HepG2 (cell line): ENCODE measurements at places on chromosomes 5 and 9.

- H3K4me1 ChIP-seq, result no peaks in the 10 kb centered on the region
- no peak for DNase-seq
- no peaks in the 10 kb centered on the region for H3K27me3 ChIP-seq
These were observed 495.0 kb downstream of the PRELID2 start for GRCh38 chr5:145340099-145340498.

- H3K4me1 ChIP-seq, result no peaks in the 10 kb centered on the region
- H3K27me3 ChIP-seq, result no peaks in the 10 kb centered on the region
- no peak overlapping the region for H3K4me3 ChIP-seq
These were observed 148.3 kb upstream of the GHR start for GRCh38 chr5:42274913-42275312.

GRCh38 chr5:78411586-78411985 is 51.2 kb downstream of the SCAMP1 start:
- no peak overlapping the region for H3K27ac ChIP-seq
- 0 out of 3 replicates have a peak, but pooled peaks cover under 1% of the 10 kb centered on the region for H3K36me3 ChIP-seq
- H3K4me3 ChIP-seq, result no peak overlapping the region

- no peaks in the 10 kb centered on the region for H3K36me3 ChIP-seq
- no peak overlapping the region for H3K27ac ChIP-seq
- no peaks in the 10 kb centered on the region for H3K27me3 ChIP-seq
- no peak for DNase-seq
- H3K4me3 ChIP-seq, result peak overlapping the region; percentile 65
These were observed 704 bp downstream of the SPARC start for GRCh38 chr5:151685749-151686673.

GRCh38 chr9:126450668-126451205 is 124.1 kb downstream of the MVB12B start:
- peaks cover 41% of the 10 kb centered on the region for H3K36me3 ChIP-seq
- no peaks in the 10 kb centered on the region for H3K27me3 ChIP-seq
- no peak overlapping the region for H3K4me3 ChIP-seq
- no peak overlapping the region for H3K27ac ChIP-seq

GRCh38 chr9:37215381-37215780 is 95.0 kb downstream of the ZCCHC7 start:
- no peaks in the 10 kb centered on the region for H3K4me1 ChIP-seq
- no peaks in the 10 kb centered on the region for H3K27me3 ChIP-seq
- H3K27ac ChIP-seq, result no peak overlapping the region

- peak; percentile 57 for DNase-seq
- H3K36me3 ChIP-seq, result no peaks in the 10 kb centered on the region
- H3K4me3 ChIP-seq, result no peak overlapping the region; the same call in 1 of the 2 replicates
- H3K27me3 ChIP-seq, result no peaks in the 10 kb centered on the region
These were observed 6.1 kb downstream of the SAR1B start for GRCh38 chr5:134626369-134627014.

DNA sequence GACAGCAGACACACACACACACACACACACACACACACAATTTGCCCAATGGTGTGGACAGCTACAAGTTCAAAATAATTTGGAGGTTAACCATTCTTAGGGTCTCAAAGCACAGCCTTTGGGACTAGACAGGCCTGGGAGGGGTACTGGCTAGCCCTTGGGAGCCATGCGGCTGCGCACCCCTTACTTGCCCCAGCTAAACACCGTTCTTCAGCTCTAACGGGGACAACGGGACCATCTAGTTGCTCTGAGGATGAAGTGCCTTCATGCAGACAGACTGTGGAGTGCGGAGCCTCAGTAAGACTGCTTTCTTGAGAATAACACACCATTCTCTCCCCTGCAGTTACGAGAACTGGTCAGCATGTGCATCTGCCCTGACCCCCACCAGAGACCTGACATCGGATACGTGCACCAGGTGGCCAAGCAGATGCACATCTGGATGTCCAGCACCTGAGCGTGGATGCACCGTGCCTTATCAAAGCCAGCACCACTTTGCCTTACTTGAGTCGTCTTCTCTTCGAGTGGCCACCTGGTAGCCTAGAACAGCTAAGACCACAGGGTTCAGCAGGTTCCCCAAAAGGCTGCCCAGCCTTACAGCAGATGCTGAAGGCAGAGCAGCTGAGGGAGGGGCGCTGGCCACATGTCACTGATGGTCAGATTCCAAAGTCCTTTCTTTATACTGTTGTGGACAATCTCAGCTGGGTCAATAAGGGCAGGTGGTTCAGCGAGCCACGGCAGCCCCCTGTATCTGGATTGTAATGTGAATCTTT is 64.6 kb downstream of the PSMB7 start:
- no peaks in the 10 kb centered on the region for H3K27me3 ChIP-seq
- H3K36me3 ChIP-seq, result peaks cover 40% of the 10 kb centered on the region
- no peak overlapping the region for H3K4me3 ChIP-seq
- peak overlapping the region; percentile 27 for H3K27ac ChIP-seq

- no peaks in the 10 kb centered on the region for H3K36me3 ChIP-seq
- H3K4me3 ChIP-seq, result no peak overlapping the region
- H3K27me3 ChIP-seq, result no peaks in the 10 kb centered on the region
- H3K4me1 ChIP-seq, result no peaks in the 10 kb centered on the region
- H3K27ac ChIP-seq, result no peak overlapping the region
- no peak for DNase-seq
These were observed 384.2 kb upstream of the CDH10 start for GRCh38 chr5:25029004-25029403.

- no peak for DNase-seq
- H3K27me3 ChIP-seq, result no peaks in the 10 kb centered on the region
- H3K4me1 ChIP-seq, result peaks cover 41% of the 10 kb centered on the region
- H3K27ac ChIP-seq, result peak overlapping the region; percentile 55
- H3K4me3 ChIP-seq, result peak overlapping the region; percentile 68
- no peaks in the 10 kb centered on the region for H3K36me3 ChIP-seq
These were observed 631 bp upstream of the RCL1 start for GRCh38 chr9:4792054-4792571.

- H3K27me3 ChIP-seq, result no peaks in the 10 kb centered on the region
- no peak for DNase-seq
- H3K4me3 ChIP-seq, result no peak overlapping the region
- H3K36me3 ChIP-seq, result peaks cover 11% of the 10 kb centered on the region
- no peak overlapping the region for H3K27ac ChIP-seq
These were observed 20.2 kb downstream of the ALDH1A1 start for GRCh38 chr9:72932619-72933018.

GRCh38 chr5:126508251-126508961 is 85.2 kb downstream of the GRAMD2B start:
- H3K4me1 ChIP-seq, result peaks cover 6% of the 10 kb centered on the region; the same call in 1 of the 2 replicates
- H3K27ac ChIP-seq, result no peak overlapping the region
- no peaks in the 10 kb centered on the region for H3K27me3 ChIP-seq

DNA sequence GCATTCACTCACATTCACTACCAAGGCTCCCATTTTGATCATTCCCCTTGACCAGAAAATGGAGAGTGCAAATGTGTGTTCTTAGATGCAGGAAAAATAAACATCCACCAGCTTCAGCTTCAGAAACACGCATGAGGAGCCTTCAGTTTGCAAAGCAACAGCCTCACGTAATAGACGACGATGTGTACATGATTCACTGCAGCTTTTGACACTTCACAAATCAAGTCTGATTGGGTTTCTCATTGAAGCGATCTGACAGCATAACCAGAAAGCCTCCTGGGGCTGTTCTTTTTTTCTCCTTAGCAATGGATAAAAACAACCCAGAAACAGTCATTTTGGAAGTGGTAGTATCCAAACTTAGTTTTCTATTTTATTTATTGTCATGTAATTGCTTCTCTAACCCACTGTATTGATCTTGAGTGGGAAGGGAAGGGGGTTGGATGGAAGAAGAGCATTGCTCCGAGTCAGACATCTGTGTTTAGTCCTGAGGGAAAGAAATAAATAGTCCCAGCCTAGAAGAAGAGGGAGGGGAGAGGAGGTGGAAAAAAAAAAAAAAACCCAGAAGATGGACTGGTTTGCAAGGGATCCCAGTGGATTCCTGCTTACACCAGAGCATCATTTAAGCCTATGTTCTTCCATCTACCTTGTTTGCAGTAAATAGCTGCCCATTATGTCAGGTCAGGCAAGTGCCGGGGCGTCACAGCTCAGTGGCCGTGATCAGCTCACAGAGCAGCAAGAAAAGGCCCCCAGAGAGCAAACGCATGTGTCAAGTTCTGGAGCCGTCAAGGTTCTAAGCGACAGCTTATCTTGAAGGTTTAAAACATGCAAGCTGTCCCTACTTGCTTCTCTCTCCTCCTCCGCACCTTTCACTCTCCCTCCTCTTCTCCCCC is 190.2 kb upstream of the SNX2 start:
- H3K27ac ChIP-seq, result no peak overlapping the region
- no peak for DNase-seq
- no peaks in the 10 kb centered on the region for H3K36me3 ChIP-seq
- H3K27me3 ChIP-seq, result peaks cover 3% of the 10 kb centered on the region; the same call in 1 of the 3 replicates
- H3K4me1 ChIP-seq, result no peaks in the 10 kb centered on the region
- H3K4me3 ChIP-seq, result no peak overlapping the region

DNA sequence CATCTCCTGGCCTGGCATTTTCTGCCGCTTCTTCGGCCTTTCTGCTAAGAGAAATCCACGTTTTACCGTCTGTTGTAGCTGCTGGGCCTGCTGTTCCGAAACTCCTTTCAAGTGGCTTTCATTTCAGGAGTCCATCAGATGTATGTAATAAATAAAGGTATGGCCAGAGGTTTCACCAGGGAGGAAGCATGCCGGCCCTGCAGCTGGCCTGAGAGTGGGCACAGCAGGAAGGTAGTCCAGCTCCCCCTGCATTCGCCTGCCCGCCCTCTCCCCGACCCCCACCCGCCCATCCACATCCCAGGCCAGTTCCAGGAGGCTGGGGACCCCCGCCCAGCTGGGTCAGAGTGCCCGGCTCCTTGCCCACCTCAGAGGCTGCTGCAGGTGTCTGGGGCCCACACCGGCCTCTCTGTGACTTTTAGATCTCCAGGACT is 46.4 kb upstream of the EXOC3 start:
- no peak for DNase-seq
- H3K27me3 ChIP-seq, result no peaks in the 10 kb centered on the region; the same call in 2 of the 3 replicates
- H3K4me1 ChIP-seq, result peaks cover 12% of the 10 kb centered on the region
- no peak overlapping the region for H3K4me3 ChIP-seq
- H3K27ac ChIP-seq, result no peak overlapping the region

DNA sequence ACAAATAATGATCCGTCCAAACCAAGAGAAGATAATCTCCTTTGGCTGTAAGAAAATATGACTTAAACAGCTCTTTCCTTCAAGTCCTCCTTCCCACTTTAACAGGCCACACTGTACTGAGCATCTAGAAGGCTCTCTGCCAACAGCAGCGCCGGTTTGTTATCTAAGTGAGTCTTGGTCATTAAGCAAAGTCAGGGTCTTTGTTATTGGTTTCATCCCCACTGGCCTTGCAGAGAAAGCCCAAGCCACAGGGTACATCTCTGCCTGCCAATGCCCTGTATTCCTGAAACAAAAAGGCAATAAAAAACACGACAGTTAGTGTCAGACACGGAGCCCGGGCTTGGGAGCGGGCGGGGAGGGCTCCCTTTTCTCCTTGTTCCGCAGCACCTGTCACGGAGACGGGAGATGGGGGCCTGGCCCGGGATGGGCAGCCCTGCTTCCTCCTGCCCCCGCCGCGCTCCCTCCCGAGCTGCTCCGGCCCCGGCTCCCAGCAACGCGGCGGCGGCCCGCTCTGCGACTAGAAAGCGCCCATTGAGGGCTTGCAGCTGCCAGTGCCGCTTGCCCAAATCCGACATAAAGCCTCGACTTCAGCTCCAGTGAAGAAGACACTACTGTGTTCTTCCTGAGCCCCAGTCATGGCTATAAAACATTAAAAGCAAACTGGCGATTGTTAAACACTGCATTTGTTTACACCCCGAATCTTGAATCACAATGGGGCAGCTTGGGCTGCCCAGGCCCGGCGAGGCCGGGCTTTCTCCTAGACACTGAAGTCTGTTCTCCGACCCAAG is 28.1 kb upstream of the PIK3R1 start:
- no peak overlapping the region for H3K27ac ChIP-seq
- H3K4me3 ChIP-seq, result no peak overlapping the region
- no peak for DNase-seq
- H3K36me3 ChIP-seq, result no peaks in the 10 kb centered on the region
- H3K27me3 ChIP-seq, result no peaks in the 10 kb centered on the region

DNA sequence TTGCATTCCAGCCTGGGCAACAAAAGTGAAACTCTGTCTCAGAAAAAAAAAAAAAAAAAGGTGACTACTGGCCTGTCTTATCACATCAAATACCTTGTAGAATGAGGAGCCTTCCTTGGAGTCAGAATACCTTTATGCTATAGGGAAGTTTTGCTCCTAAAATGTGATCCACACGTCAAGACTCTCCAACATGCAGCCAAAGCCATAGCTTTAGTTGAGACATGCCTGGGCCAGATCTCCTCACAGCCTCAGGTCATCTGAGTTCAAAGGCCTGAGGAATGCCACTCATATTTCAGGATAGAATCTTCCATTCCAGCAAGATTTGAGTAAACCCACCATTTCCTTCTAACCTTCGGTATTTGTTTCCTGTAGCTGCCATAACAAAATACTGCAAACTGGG is 13.7 kb upstream of the SOWAHA start:
- H3K27me3 ChIP-seq, result no peaks in the 10 kb centered on the region
- H3K27ac ChIP-seq, result no peak overlapping the region
- H3K36me3 ChIP-seq, result peaks cover 2% of the 10 kb centered on the region; the same call in 1 of the 3 replicates
- no peak overlapping the region for H3K4me3 ChIP-seq
- peaks cover 37% of the 10 kb centered on the region for H3K4me1 ChIP-seq
- no peak for DNase-seq

- no peak overlapping the region for H3K4me3 ChIP-seq
- no peaks in the 10 kb centered on the region for H3K4me1 ChIP-seq
- no peak overlapping the region for H3K27ac ChIP-seq
These were observed 51.6 kb downstream of the ENTREP1 start for GRCh38 chr9:69376651-69377050.

GRCh38 chr5:43609752-43610151 is 6.8 kb downstream of the NNT start:
- H3K27ac ChIP-seq, result no peak overlapping the region
- no peaks in the 10 kb centered on the region for H3K27me3 ChIP-seq
- H3K36me3 ChIP-seq, result peaks cover 3% of the 10 kb centered on the region; the same call in 1 of the 2 replicates
- no peak overlapping the region for H3K4me3 ChIP-seq
- H3K4me1 ChIP-seq, result peaks cover 22% of the 10 kb centered on the region

- no peak overlapping the region for H3K4me3 ChIP-seq
- no peaks in the 10 kb centered on the region for H3K27me3 ChIP-seq
- H3K27ac ChIP-seq, result no peak overlapping the region
- H3K36me3 ChIP-seq, result no peaks in the 10 kb centered on the region
These were observed 154.1 kb downstream of the LRRC70 start for GRCh38 chr5:62732677-62733121.

- H3K4me1 ChIP-seq, result no peaks in the 10 kb centered on the region
- H3K36me3 ChIP-seq, result no peaks in the 10 kb centered on the region
- DNase-seq, result no peak
- H3K4me3 ChIP-seq, result no peak overlapping the region
These were observed 37.8 kb downstream of the GHR start for GRCh38 chr5:42461033-42461432.

DNA sequence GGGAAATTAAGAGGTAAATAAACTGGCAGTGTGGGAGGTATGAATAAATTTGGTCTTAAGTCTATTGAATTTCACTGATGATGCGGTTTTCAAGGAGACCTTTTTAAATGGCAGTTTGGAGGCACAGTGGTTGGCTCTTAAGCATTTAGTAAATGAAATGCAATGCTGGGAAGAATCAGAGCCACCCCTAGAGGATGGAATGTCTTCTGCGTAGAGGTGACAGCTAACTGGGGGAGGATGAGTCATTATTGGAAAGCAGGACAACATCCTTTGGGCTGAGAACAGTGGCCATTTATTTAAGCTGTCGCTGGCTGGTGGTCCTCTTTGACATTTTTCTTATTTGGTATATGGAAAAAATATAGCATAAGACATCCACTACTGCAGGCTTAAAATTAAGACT is 163.2 kb downstream of the SH3GL2 start:
- H3K27me3 ChIP-seq, result no peaks in the 10 kb centered on the region
- no peaks in the 10 kb centered on the region for H3K4me1 ChIP-seq
- H3K27ac ChIP-seq, result no peak overlapping the region
- no peaks in the 10 kb centered on the region for H3K36me3 ChIP-seq
- no peak overlapping the region for H3K4me3 ChIP-seq

GRCh38 chr9:83800236-83801033 is 17.1 kb downstream of the GKAP1 start:
- no peak overlapping the region for H3K27ac ChIP-seq
- H3K36me3 ChIP-seq, result peaks cover 22% of the 10 kb centered on the region; the same call in 2 of the 3 replicates
- H3K27me3 ChIP-seq, result no peaks in the 10 kb centered on the region
